ENCODE measurements at places on chromosomes 7 and 10.

- no peak for ATAC-seq
These were observed 122.8 kb upstream of the ZNF92 start for GRCh38 chr7:65250697-65251395.

GRCh38 chr7:90692396-90692795 is 96.3 kb downstream of the CDK14 start:
- ATAC-seq, result no peak

- ATAC-seq, result no peak
These were observed 66.9 kb upstream of the BAIAP2L1 start for GRCh38 chr7:98467570-98468312.

DNA sequence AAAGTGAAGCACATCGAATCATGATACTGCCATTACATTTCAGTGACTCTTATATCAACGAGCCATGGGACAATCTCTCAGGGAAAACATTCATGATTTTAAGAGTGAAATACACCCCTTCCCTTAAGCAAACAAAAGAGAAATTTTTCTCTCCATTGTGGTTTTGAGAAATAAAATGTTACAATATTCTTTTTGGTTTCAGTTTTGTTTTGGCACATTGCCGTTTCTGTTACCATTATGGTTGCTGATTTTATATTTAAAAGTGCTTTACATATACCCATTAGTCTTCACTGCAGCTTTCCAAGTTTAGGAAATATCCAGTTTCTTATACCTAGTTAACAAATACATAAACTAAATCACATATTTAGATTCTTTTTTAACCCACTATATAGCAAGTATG is 126.8 kb upstream of the SEM1 start:
- ATAC-seq, result no peak

DNA sequence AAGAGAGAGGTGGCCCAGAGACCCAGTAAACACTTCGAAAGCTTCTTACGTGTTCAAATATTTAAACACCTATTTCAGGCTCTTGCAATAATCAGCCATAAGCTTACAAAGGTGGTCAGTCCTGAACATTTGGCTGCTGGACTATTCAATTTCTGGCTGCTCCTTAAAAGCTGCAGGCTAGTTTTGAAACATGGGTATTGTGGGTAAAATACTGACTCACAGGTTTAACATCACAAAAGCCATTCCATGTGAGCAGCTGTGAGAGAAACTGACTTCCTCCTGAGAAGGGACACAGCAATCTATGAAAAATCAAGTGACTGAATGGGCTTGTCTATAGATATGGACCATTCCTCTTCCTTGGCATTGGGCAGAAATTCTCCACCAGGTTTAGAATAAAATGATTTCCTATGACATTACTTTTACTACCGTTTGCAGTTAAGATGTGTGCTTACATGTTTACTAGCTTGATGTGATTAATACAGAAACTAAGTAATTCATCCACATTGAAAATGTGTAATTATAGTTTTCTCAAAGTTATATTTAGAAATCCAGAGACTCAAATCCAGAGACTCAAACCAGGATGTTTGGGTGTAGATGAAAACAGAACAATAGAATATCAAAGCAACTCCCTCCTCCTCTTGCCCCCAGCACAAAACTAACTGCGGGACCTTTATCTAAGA is 252.3 kb downstream of the GATA3 start:
- ATAC-seq, result no peak

DNA sequence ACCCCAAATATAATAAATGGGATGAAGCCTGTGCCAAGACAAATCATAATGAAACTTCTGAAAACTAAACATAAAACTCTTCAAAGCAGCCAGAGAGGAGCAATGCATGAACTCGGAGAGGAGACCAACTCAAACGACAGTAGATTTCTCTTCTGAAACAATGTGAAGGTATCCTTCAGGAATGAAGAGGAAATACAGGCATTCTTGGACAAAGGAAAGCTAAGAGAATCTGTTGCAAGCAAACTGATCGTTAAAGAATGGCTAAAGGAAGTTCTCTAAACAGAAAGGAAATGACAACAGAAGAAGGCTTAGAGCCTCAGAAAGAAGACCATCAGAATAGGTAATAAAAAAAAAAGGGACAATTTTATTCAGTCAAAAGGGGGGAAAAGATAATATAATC is 6.6 kb downstream of the GNA12 start:
- ATAC-seq, result no peak

- peak; percentile 49 for ATAC-seq
These were observed 855 bp downstream of the ATP6V1F start for GRCh38 chr7:128863433-128863989.

GRCh38 chr7:144027070-144027469 is 21.7 kb upstream of the OR2A5 start:
- no peak for ATAC-seq

DNA sequence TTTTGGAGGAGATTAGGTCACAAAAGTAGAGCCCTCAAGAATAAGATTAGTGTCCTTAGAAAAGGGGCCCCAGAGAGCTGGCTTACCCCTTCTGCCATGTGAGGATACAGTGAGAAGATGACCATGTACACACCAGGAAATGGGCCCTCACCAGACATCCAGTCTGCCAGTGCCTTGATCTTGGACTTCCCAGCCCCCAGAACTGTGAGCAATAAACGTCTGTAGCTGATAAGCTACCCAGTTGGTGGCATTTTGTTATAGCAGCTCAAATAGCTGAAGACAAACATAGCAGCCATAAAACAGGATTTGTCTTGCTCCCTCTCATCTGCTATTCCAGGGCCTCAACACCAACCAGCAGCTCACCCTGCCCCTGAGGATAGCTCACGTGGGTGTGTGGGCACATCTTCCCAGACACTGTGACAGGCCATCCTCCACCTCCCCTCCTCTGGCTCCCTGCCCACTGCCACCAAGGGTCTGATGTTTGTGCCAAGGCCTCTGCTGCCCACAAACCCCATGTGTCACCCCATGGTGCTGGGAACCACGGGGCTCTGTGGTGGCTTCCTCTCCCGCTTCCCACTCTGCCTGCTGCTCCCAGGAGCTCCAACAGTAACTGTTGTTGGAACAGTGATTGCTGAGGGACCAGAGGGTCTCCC is 252.4 kb downstream of the USP6NL start:
- no peak for ATAC-seq

GRCh38 chr7:25823571-25823970 is 328.4 kb upstream of the NFE2L3 start:
- no peak for ATAC-seq

GRCh38 chr7:112898432-112899290 is 108.5 kb upstream of the TMEM168 start:
- ATAC-seq, result no peak

- no peak for ATAC-seq
These were observed 31.4 kb downstream of the EN2 start for GRCh38 chr7:155489158-155489840.

DNA sequence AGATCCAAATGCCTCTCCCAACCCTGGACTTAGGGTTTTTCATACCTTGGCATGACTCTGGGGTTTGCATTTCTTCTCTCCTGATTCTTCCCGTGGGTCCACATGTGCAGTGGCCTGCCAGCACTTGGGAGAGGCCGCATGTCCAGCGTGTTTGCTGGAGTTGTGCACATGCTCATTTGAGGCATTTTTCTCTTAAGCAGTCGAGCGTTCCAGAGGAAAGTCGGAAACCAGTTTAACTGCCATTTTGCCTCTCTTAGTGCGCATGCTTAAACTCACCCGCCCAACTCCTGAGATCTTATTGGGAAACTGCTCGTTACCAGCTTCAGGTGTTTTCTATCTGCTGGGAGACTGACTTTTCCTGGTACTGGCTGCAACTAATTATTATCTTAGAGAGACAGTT is 888.4 kb upstream of the PHF14 start:
- no peak for ATAC-seq

- ATAC-seq, result no peak
These were observed 52.9 kb downstream of the CAMK2B start for GRCh38 chr7:44272456-44272855.

DNA sequence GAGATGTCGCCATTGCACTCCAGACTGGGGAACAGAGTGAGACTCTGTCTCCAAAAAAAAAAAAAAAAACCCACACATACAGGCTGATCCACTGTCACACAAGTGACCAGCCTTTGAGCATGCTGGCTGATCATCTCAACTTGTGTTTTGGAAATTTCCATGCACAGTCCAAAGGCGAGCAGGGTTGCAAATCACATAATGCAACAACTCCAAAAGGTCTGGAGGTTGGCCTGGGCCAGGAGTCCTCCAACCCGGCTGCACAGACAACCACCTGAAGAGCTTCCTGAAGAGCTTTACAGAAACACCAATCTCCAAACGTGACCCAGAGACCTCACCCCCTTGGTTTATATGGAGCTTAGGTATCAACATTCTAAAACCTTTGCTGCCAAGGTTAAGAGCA is 16.4 kb downstream of the PARD3 start:
- no peak for ATAC-seq

DNA sequence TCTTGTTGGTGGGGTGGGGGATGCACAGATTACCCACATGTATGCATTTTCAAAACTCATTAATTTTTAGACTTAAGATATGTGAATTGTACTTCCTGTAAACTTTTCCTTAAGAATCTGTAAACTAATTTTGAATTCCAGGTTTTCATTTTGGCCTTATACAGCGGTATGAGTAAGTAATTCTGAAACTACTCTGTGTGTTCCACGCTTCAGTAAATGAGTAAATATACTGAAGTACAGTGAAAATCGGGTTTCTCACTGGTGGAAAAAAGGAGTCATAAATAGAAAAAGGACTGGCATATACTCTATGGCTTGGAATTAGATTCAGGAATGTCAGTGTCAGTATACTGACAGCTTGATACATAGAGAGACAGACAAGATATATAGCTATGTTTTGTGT is 72.8 kb downstream of the CTTNBP2 start:
- no peak for ATAC-seq

DNA sequence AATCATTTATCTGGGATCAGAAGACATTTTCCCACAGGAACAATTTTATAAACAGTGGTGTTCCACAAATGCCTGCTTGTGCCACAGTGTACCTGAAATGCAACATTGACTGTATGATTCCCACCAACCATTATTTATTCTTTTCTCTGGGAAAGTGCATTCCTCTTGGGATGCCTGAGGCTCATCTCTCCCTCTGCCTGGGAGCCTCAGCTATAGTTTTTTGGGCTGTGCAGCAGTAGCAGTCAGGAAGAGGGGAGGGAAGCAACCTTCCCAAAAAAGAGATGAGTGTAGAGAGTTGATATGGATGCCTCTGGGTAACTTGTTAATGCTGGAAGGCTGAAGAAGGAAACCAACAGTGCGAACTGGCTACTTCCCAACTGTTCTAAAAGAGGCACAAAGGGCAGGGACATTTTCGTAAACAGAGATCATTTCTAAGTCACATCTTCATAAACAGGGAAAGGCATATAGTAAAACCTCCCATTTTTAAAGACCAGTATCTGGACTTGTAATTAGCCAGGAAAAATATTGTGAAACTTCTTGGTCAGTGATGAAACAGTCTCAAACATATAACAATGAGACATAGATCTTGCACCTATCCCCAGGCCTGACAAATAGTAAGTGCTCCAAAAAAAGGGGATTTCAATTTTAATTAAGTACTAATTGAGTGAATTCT is 1.4 kb upstream of the CALD1 start:
- ATAC-seq, result no peak

GRCh38 chr7:26197153-26198115 is 3.1 kb downstream of the HNRNPA2B1 start:
- peak; percentile 9 for ATAC-seq

GRCh38 chr10:106826716-106827115 is 337.8 kb downstream of the SORCS1 start:
- no peak for ATAC-seq

DNA sequence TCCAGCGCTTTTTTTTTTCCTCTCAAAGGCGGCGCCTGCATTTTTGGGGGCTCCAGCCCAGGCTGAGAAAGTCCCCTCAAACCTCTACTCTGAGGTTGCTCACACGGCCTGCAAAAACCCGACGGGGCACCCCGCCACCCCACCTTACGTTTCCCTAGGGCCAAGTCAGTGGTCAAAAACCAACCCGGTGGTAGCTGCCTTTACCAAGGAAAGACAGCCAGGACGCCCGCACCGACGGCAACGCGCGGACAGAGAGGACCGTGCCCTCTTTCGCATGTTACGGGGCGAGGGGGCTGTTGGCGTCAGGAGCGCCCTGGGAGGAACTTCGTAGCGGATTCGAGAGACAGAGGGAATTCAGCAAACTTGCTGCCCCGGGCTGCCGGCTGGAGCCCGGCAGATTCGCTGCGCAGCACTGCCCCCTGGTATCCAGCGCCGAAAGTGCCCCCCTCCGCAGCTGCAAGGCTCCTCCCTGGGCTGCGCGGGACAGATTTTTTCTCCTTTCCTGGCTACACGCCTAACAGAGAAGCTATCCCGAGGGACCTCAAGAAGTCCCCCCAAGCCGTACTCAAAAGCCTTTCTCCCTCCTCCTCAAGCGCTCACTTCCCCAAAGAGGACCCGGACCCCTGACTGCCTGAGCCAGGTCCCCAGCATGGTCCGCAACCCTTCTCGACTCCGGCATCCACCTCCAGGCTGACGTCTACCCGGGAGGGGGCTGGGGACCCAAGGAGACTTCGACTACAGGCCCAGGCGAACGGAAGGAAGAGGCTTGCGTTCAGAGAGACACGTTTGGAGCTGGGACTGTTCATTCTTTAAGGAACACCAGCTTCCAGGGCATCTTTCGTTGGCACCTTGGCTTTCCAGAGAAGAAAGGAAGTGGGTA is 27.7 kb upstream of the VAX1 start:
- no peak for ATAC-seq

DNA sequence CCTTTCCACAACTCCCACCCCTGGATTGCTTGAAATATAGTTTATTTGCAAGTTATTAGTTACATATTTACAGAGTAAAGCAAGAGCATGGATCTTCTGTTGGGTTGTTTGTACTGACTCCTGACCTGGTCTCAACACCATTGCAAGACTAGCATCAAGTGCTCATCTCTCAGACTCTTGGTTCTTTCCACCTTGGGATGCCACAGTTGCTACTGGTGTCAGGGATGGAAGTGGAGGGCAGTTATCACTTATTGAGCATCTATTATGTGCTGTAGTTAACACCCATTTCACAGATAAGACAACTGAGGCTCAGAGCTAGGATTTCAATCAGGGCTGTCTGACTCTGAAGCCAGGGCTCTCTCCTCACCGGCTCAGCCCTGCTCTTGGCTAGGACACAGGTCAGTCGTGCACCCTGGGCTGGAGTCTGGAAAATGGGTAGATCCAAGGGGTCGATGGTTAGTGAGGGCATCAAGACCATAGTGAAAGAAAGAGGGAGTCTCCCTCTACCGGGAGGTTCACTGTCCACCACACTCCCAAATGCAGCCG is 614 bp upstream of the ADAMTS14 start:
- no peak for ATAC-seq

GRCh38 chr10:84593506-84593905 is 265.1 kb downstream of the CCSER2 start:
- ATAC-seq, result no peak

Measured in stimulated activated memory B cell treated with anti-CD40 and anti-IgM and Interleukin-4, amounts not matched to agents 10 μg/mL and 1 μg/mL and 100 μg/mL, for 72 hours (primary cell).